ENCODE measurements at places on chromosomes 3 and 15.

DNA sequence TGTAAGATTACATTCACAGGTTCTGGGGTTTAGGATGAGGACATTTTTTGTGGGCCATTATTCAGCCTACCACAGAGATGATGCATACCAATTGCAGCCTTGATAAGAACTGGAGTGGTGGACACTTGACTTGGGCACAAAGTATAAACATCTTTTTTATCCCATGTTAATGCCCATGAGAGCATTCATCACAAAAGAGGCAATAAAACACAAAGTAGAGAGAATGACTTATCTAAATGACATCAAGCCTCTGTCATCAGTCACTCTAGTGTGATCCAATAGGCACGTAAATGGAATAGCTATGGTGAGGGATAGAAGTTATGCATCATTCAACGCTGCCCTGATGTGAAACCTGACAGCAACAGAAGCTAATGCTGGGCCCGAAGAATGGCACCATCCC, 25.8 kb downstream of the VEPH1 start:
- no peak for DNase-seq

GRCh38 chr3:144822671-144823070, 851.0 kb downstream of the DIPK2A start:
- DNase-seq, result no peak

GRCh38 chr15:92603743-92604470, 51.7 kb downstream of the FAM174B start:
- DNase-seq, result no peak

GRCh38 chr3:52286777-52287110, 884 bp upstream of the GLYCTK start:
- DNase-seq, result no peak

DNA sequence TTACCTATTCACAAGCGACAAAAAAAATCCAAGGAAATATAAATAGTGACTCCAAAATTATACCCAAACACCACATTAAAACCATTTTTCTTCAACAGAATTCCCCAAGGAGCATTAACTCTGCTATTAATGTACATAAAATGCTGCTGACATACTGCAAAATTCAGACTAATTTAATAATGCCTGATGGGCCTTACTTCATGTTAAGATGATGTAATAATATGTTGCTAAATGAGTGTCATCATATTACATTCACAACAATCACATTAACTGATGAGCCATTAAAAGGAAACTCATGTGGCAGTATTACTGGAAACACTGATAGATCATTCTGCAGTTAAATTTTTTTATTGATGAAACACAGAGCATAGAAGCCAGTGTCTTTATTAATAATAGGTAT, 204.9 kb upstream of the CGNL1 start:
- no peak for DNase-seq

GRCh38 chr3:123123716-123124616, 57.1 kb downstream of the PDIA5 start:
- DNase-seq, result no peak

Measured in NCI-H1436 treated with DMSO at 0.1 percent for 48 hours (cell line).